ENCODE measurements at places on chromosomes 1 and 21.

GRCh38 chr1:86504895-86505563 lies 36.3 kb downstream of the CLCA1 start:
- DNase-seq: no peak

- DNase-seq: peak; percentile 33
Observed at GRCh38 chr1:38489844-38490270, 369.7 kb downstream of the RRAGC start.

- DNase-seq: no peak
Observed at GRCh38 chr1:226353698-226354525, 44.9 kb upstream of the LIN9 start.

DNA sequence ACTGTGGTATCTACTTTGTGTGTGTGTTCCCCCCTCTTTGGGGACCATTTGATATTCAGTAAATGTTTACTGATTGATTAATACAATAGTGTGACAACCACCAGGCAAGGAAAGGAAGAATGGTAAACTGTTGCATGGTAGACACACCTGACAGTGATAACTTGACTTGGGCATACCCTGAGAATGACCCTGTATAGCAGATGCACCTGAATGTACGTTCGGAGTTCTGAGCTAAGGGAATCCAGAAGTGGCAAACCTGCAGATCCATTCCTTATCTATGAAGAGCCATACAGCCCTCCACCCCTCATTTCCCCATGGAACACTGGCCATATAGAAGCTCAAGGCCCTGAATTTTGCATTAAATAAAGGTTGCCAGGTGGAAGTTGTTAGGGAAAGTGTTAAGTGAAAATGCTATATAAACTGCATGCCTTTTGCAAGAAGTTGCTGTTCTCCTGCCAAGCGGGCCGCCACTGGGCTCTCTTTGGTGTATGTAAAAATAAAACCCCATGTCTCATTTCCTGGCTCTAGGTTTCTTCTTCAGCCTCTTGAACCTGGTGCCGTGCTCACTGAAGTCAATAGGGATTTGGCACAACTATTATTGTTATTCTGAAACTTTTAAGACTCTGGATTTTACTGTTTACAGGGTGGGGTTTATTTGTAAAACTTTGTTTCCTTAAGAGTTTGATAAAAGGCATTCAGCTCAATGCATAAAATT lies 32.6 kb upstream of the DENND1B start:
- DNase-seq: no peak

DNA sequence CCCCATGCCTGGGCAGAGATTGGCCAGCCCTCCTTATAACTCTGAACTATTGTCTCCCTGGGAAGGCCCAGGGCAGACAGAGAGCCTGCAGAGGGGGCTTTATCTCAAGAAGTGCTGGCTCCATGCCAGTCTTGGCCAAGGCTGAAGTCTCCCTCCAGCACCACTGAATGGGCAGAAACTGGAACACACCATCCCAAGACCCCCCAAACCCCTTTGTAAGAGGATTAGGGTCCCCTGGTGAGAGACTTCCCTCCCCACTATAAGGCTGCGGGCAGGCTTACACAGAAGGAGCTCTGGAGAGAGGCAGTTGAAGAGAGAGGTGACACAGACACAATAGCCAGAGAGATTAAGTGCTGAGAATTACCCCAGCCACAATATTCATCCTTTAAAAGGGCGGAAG lies 97.2 kb downstream of the NAV1 start:
- DNase-seq: no peak

GRCh38 chr1:20079661-20080305 lies 9.8 kb downstream of the PLA2G5 start:
- no peak for DNase-seq

DNA sequence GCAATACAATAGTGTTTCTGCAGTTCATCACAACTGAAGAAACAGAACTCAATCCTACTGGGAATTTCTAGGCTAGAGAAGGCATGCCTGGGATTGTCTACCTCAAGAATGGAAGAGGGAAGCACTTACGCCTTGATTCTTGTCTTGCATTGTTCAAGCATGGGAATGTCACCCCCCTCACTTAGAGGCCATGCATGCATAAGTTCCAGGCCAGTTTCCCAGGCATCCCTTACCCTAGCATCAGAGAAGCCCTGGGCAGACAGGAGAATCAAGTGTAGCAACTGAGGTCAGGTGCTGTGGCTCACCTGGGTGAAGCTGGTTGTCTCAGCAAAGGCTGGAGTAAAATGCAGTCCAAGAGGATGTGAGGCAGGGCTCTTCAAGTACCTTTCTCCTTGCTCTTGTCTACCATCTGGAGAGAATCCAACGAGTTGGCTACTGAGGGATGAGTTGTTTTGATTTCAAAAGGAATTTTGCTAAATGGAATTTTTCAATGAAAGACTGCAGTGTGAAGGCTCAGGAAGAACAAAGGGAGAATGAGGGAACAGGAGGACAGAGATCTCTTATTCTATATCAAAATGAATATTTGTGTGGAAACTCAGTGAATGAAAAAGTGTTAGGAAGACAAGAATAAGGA lies 174.3 kb downstream of the NEK7 start:
- DNase-seq: no peak
